Ecto neural progenitor cell (in vitro differentiated cells): ENCODE measurements at places on chromosomes 7 and 10.

DNA sequence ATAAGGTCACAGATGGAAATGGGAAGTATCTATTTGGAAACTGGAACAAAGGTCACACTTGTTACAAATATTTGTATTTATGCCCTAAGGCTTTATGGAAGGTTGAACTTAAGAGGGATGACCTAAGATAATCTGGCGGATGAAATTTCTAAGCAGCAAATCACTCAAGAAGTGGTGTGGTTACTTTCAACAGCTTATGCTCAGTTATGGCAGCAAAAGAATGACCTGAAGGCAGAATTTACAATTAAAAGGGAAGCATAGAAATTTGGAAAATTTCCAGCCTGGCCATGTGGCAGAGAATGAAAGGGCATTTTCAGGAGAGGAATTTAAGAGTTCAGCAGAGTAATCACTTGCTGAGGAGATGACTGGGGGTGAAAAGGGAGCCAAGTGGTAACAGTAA lies 95.8 kb upstream of the TNS3 start:
- DNase-seq = no peak

DNA sequence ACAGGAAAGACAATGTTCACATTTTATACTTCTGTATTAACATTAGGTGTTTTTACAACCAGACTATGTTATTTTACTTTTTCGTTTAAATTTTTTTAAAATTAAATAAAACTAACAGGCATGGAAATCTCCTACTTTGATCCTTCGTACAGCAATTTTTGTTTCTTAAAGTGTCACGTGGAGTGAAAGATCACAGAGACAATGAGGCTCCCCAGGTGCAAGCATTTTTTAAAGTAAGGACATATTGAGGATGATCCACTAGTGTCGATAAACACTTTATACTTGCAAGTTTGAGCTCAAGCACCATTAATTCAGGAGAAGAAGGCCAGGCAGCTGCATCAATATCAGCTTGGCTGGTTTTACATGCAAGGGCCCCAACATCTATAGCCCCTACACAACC lies 68.5 kb upstream of the FAM133B start:
- DNase-seq = no peak

GRCh38 chr10:48907730-48908129 lies 31.9 kb downstream of the LRRC18 start:
- DNase-seq = peak; percentile 23

- DNase-seq = no peak
Observed at GRCh38 chr7:11911900-11912299, 79.9 kb upstream of the THSD7A start.

DNA sequence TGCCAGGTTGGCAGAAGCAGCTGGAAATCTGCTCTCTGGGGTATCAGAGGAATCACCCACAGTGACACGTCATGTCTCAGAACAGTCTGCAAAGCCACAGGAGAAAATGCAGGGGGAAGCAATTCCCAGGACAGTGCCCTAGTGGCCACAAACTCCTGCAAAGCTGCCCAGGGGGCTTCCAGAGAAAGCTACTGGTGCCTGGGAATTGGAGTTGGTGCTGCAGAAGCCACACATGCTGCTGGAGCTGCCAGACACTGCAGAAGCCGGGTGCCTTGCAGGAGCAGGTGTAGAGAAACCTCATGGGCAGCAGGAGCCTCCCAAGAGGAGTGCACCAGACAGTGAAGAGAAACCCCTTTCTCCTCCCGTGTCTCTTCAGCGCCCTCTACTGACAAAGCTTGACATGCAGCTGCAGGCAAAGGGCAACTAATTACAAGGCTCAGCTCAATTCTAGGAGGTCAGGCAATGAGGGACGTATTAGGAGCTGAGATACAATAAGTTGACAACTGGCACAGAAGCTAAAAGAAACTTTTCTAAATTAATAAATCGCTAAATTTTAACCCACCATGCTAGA lies 30.2 kb upstream of the NUB1 start:
- peak; percentile 24 for DNase-seq

- DNase-seq = no peak
Observed at GRCh38 chr10:84783909-84784308, 455.5 kb downstream of the CCSER2 start.

GRCh38 chr7:40629891-40630290 lies 495.1 kb downstream of the SUGCT start:
- no peak for DNase-seq

GRCh38 chr7:37376386-37376785 lies 72.3 kb downstream of the ELMO1 start:
- no peak for DNase-seq

- DNase-seq = peak; percentile 85
Observed at GRCh38 chr7:158587162-158588084, at the start of gene PTPRN2. PTPRN2 (minus strand) TSS chr7:158587823.

GRCh38 chr10:103102195-103102594 lies 90.9 kb downstream of the NT5C2 start:
- no peak for DNase-seq

- DNase-seq = no peak
Observed at GRCh38 chr7:47914717-47915615, 33.3 kb downstream of the PKD1L1 start.

DNA sequence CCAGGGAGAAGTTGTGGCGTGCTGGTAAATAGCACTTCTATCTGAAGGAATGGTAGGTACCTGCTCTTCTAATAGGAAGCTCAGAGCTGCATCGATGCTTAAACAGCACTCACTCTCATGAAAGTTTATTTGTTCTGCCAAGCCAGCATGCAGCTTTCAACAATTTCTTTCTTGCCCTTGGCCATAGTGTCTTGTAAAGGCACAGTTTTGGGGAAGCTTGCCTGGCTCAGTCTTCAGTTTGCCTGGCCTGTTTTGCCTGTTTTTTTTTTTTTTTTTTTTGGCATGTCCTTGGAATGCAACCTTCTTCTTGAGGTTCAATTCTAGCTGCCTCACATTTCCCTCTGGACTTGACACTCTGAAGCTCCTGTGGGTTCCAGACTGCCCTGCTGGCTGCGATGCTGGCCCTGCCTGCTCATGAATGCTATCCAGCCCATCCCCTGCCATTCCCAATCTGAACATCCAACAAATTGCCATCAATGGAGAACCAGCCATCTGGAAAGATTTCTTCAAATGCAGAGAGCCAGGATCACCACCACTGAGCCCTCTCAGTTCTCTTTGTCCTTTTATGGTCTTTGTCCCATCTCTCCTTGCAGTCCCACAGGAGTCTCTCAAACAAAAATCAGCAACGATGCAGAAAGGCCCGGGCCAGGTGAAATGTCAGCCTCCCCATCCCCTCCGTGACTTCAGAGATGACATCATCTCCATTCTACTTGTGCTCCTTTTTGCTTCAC lies 133.9 kb downstream of the ANLN start:
- no peak for DNase-seq

DNA sequence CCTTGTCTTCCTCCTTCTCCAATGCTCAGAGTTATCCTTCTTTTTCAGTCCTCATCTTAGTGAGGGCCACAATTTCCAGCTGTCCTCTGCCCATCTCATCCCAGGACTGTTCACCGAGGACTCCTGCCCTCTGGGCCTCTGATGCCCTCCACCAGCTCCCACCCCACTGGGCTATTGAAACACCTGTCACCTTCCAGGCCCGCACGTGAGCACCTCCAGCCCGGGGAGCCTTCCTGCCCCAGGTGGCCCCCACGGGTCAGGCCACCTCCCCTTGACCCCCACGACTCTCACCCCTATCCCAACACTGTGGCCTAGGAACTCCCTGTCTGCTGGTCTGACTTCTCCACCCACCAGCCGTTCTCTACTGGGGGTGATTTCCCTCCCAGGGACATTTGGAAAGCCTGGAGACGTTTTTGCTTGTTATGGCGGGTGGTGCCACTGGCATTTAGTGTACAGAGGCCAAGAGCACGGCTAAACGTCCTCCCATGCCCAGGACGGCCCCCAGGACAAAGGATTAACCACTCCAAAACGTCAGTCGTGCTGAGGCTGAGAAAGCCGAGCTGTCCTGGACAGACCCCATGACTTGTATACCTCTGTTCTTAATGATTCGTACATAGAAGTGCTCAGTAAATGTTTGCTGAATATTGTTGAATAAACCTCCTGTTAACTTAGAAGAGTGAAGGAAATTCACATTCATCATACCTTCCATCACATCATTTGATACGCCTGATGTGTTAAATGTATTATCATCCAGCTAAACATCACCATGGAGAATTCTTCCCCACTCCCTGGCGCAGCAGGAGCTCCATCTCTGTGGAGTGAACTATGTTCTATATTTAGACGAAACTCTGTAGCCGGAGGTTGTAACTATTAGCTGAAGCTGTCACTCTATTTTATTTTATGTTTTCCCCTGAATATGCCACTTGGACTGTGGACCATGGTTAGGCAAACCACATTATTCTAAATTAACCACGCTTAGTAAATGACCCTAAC lies 270.1 kb upstream of the SHH start:
- no peak for DNase-seq

DNA sequence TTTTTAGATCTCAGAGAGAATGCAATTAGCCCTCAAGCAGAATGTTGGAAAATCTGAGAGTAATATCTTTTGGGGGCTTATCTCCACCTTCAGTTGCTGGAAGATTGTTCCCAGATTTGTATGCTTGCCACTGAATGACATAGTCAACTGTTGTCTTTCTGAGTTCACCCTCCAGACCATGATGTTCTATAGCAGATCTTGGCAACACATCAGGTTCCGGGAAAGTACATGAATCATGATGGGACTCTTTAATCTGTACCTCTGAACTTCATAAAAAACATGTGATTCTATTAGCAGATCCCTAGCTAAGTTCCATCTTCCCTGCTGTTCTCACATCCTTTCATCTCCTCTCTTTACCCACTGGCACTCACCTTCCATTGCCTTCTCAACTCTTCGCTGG lies 68.9 kb downstream of the PLCE1 start:
- no peak for DNase-seq

DNA sequence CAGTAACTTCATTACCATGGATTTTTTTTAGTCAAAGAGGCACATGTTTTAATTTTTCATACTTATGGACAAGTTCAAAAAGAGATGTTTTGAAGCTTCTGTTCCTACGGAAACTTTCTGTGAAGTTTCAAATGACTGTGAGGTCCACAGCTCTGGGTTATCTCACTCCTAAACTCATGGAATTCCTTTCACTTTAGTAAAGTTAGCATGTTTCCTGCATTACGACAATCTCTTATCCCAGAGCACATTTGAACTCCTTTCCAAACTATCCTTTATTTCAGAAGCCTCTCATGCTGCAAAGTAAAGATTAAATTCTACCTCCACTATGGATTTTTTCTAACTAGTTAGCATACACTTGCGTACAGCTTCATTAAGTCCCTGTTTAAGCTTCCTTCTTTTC lies 15.3 kb upstream of the ADD3 start:
- no peak for DNase-seq

DNA sequence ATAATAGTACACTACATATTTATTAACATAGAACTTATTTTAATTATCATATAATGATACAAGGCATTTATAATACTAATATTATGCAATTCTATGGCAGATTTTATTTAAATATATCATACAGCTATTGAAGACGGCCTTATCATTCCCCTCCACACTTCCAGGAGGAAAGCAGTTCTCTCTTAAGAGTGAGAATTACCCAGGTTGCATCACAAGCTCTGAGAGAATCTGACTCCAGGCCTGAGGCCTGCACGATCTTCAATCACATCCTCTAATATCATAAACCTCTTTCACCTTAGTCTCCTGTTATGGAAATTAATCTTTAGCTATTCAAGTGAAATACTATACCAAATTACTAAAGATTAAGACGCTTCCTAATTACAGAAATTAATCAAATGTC lies 564.4 kb downstream of the PARD3 start:
- no peak for DNase-seq

DNA sequence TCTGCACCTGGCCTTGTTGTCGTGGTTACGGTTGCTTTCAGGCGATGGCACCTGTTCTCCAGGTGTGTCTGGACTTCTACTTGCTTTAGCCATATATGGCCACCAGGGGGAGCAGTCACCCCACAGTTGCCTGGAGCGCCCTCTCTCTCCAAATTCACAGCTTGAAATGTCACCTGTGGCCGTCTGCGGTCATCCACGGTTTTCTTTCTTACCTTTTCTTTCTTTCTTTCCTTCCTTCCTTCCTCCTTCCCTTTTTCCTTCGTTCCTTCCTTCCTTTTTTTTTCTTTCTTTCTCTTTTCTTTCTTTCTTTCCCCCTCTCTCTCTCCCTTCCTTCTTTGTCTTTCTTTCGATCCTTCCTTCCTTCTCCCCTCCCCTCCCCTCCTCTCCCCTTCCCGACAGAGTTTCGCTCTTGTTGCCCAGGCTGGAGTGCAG lies 150.5 kb upstream of the VKORC1L1 start:
- peak; percentile 56 for DNase-seq

DNA sequence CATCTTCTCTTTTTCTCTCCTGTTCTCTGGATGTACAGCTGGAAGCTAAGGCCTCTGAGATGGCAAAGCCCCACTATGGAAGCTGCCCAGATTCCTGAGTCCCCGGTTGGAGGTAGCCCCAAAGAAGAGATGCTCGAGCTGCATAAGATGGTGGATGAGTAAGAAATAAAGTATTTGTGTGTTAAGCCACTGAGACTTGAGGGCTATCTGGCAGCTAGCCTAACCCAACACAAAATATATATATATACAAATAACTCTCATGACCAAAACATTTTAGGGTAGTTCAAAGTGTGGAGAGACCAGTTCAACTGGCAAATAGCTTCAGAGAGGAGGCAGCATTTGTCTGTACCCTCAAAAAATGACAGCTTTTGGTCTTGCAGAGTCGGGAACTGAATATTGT lies 72.4 kb upstream of the PDE1C start:
- no peak for DNase-seq

GRCh38 chr10:56632537-56632936 lies 271.5 kb upstream of the ZWINT start:
- DNase-seq = no peak

DNA sequence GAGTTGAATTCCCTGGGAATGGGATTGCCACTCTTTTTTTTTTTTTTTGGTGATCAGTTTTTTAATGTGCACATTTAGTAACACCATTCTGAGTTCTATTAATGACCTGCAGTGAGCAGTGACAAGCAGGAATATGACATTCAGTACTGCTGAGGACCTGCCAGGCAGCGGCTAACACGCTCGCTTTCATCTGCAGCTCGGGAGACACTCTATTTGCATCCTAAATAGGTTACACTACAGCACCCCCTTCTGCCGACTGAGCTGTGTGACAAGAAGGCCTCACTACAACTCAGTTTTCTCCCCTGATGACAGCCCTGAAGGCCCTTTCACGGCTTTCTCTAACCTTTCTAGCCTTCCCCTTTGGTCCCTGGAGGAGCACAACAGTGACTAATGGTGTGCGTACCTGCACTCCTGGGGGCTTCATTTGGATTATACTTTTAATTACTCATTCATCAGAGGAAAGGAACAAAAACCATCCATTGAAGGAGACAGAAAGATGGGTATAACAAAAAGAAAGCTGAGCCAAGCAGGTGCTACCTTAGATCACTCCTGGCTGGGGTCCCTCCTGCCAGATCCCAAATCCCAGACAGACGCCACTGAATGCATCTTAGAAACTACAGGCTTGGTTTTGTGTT lies 872.4 kb downstream of the LRMDA start:
- peak; percentile 77 for DNase-seq

- DNase-seq = no peak
Observed at GRCh38 chr10:101236376-101237080, 7.3 kb upstream of the LBX1 start.

- DNase-seq = no peak
Observed at GRCh38 chr7:141563956-141564623, 12.9 kb downstream of the AGK start.
